ENCODE measurements at places on chromosomes 11 and 22.

DNA sequence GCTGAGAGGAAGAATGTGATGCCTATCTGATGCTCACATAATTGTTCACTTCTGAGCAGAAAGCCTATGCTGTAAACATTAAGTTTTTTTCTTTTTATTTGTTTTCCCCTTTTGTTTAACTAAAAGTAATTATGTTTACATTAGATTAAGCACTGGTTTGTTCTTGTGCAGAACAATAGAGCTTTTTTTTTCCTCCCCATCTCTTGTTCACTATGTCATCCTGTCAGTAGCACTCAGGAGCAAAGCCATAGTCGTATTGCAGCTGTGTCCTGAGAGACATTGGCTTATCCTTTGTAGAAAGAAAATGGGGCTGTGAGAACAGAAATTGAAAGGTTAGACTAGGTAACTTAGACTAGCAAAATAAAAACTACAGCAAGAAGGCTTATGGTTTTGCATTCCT, 301.8 kb upstream of the RAG2 start:
- DNase-seq, result no peak

DNA sequence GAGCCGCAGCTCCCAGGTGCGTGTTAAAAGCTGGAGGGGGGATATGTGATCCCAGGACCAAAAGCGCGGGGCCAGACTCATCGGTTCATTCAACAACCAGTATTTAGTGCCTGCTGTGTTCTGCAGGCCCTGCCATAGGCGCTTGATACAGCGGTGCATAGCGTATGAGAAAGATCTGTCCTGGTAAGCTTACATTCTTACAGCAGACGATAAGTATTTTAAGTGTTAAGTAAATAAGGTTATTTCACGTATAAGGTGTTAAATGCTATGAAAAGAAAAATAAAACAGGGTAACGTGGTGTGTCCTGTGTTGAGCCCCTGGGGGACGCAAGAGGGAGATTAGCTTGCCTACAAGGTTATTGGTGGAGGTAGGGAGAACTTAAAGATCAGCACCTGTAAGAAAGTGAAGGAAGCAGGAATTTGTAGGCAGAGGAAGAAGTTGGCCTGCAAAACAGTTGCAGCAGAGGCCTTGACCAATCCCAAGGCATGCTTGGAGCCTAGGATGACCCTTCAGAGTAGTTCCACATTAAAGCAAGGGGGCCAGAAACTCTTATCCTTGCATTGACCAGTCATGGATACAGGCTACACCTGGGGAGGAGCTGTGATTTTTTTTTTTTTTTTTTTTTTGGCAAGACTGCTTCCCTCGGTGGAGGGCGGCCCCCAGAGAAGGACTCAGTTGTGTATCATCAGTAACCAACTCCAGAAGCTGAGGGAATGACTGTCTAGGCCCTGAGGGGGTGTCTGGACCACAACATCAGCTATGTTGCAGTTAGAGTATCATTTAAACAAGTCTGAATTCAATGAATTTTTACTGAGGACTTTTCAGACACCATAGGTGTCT, 487 bp upstream of the LIPT2 start:
- DNase-seq, result no peak

DNA sequence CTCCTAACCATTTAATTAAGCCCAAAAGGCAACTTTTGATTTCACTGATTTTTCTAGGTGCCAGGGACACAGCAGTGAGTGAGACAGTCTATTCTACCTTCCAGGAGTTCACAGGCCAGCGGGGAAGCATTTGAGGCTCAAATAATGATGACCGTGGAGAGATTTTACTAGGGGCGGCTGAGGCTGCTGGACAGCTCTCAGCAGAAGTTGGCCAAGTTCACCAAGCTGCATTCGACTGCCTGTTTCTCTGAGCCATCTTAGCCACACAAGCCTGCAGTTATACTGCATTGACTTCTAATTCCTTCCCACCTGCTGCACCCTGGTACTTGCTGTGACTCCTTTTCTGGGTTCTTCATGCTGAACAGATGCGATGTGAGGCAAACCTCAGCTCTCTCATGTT, 168.9 kb upstream of the TBCEL start:
- no peak for DNase-seq

DNA sequence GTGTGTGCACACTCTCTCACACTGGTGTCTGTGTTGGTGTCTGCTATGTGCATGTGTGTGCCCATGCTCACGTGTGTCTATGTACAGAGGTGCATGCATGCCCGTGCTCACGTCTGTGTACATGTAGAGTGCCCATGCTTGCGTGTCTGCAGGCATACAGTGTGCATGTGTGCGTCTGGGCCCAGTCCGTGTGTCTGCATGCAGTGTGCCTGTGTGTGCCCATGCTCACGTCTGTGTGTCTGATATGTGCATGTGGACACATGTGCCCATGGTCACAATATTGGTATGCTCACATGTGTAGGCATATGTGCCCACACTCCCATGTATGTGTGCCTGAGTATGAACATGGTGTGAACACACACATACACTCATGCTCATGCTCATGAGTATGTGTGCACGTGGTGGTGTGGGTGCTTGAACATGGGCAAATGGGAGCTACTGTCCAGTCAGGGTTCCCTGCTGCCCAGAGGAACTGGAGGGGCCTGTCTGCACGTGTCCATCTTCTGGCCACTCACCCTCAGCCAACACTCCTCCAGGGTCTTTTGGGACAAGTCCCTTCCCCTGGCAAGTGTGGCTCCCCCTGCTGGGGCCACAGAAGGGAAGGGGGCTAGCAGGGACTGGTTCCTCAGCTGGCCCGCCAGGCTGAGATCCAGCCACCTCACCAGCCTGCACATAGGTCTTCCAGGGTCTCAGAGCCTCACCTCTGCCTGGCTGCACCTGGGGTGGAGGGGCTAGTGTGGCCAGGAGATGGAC, 7.3 kb upstream of the TBX1 start:
- DNase-seq, result no peak

DNA sequence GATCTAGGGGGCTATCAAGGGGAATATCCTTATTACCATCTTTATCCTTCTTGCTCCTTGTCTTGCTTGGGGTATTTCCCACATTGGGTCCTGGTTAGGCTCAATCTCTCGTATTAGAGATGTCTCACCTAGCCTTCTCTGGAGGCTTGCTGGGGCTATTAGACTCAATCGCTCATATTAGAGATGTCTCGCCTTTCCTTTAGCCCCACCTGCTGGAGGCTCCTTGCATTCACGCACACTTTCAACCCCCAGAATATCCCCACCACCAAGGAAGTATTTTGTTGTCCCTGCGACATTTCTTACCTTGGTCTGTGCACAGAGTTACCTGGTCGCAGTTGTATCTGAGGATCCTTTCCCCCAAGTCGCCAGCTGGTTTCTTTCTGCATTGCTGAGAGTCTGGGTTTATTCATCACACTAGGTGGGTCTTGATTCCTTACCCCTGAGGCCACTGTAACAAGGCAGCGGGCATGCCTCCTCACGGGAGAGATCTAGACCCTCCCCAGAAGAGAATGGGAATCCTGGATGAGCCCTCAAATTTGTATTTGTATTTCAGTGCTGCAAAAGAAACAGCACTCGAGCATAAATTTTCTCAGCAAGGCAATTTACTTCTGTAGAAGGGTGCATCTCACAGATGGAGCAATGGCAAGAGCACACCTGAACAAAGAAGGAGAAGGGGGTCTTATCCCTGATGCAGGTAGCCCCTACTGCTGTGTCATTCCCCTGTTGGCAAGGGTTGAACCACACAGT, 15.9 kb upstream of the HYLS1 start:
- DNase-seq, result peak; percentile 50
